Activated CD4-positive, CD25-positive, alpha-beta regulatory T cell treated with anti-CD3 and anti-CD28 coated beads, Interleukin-2, amount 50 U/mL, for 72 hours (primary cell): ENCODE measurements at places on chromosomes 6 and 20.
A peak's percentile ranks its signal among the peaks of the same experiment; 100 is the strongest.

- DNase-seq: no peak
Measured at GRCh38 chr6:145583753-145584152, 151.6 kb downstream of the EPM2A start.

DNA sequence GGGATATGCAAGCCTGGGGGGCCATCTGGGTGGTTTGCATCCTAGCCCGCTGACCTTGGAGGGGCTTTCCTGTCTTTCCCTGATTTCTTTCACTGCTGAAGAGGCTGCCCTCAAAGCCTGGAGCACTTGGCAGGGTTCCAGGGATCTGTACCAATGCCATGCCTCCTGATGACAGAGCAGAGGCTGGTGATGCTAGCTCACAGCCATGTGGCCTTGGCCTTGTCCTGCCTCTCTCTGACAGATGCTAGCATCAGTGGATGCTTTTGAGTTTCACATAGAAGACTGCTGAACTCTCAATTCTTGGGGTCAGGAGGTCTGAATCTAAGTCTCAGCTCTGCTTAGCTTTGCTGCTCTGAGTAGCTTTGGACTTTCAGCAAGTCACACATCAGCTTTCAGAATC lies 21.9 kb upstream of the RREB1 start:
- DNase-seq: no peak

- DNase-seq: no peak
Measured at GRCh38 chr6:119284861-119285521, 64.6 kb downstream of the MAN1A1 start.

- peak; percentile 78 for DNase-seq
Measured at GRCh38 chr6:44655412-44656342, 268.2 kb downstream of the CDC5L start.

DNA sequence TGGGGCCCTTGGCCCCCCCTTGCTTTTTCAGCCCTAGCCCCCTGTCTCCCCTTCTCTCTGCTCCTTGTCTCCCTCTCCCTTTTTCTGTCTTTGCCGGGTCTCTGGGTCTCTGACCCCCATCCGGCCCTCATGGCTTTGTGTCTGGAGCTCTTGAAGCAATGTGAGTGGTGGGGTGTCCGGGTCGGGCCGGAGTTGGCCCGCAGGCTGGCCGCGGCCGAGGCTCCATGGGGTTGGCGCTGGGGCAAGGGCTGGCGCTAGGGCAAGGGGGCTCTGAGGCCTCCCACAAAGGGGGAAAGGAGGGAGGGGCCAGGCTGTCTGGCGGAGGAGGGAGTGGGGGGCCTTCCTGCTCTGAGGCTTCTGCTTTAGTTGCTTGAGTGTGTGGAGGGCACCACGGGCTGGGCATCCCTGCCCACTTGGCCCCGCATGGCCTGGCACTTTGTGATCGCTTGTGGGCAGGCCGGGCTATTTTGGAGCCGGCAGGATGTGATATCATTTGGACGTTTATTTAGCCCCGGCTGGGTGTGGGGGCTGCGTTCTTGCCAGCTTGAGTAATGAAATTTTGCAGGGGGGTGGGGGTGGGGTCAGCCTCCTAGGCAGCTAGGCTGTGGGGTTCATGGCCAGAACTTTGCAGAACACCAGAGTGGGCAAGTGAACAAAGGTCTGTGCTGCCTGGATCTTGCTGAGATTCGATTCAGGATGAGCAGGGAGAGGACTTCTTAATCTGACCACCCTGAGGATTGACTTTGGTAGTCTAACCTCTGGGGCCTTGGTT lies 78.7 kb upstream of the MYL9 start:
- DNase-seq: no peak
